ENCODE measurements at places on chromosomes 6 and 20. TPM values are rescaled to one million over a fixed set of nuclear protein-coding genes. Genes with fewer than 3 reads are reported as not detected.

KCNQ5 gene
- 1.7 TPM for total RNA-seq

PCED1A gene
- total RNA-seq: 26.6 TPM

RPS6KA2 gene
- 109 TPM for total RNA-seq

HNF4A gene
- not detected for total RNA-seq

IL17A gene
- not detected for total RNA-seq

KIFC1 gene
- total RNA-seq: 1.4 TPM

LY6G6D gene
- total RNA-seq: not detected

FNDC11 gene
- 0.46 TPM for total RNA-seq

PAK5 gene
- not detected for total RNA-seq

FAM83B gene
- total RNA-seq: under 0.01 TPM
